Activated T-helper 1 cell treated with anti-CD3 and anti-CD28 coated beads, Interleukin-2, amount 50 U/mL, for 16 hours (primary cell): ENCODE measurements at places on chromosomes 7 and 10.

GRCh38 chr10:10320956-10321355 lies 696.7 kb upstream of the CELF2 start:
- DNase-seq: no peak

DNA sequence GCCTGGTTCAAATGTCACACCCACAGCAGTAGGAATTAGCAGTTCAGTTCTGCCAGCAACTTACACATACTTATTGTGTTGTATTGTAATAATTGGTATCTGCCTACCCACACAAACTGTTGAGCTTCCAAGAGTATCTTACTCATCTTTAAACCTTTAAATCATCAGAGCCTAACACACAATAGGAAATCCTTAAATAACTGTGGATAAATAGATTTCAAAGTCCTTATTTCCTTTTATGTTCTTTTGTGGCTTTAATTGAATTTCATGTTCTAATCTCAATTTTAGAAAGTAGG lies 3.9 kb downstream of the CASD1 start:
- no peak for DNase-seq

DNA sequence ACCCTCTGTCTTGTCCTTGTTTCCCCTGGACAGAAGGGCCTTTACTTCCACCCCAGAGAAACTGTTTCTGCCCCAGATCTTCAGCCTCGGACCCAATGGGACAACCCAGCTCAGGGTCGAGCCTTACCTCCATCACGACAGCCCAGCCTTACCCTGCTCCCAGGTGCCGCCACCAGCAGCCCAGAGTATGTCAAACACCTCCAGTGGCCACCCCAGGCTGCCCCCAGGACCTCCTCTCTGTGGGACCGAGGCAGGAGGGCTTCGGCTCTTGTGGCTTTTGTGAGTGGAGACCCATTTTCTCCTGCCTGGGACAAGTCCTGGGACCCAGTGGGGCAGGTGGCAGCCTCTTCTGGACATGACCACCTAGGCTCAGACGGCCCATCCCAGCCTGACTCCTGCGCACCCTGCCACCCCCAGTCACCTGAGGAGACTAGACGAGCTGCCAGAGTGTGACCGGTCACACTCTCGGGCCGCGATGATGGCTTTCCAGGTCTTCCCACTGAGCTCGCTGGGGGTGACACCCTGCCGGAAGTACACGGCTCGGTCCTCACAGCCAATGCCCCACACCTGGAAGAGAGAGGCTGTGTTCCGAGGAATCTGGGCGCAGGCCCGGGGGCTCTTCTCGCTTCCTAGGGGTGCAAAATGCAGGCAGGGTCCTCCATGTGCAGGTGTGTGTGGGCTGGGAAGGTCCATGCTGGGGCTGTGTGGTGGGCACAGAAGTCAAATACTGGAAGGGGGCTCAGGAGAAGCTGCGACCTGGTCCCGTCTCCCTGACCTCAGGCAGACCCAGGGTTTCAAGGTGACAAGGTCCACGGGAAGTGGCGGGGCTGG lies 15.5 kb downstream of the TECPR1 start:
- no peak for DNase-seq

- no peak for DNase-seq
Measured at GRCh38 chr7:66419210-66419609, 209.5 kb upstream of the KCTD7 start.

- DNase-seq: no peak
Measured at GRCh38 chr10:103197903-103198302, 4.8 kb upstream of the NT5C2 start.

- no peak for DNase-seq
Measured at GRCh38 chr7:46850563-46851330, 731.2 kb downstream of the TNS3 start.

DNA sequence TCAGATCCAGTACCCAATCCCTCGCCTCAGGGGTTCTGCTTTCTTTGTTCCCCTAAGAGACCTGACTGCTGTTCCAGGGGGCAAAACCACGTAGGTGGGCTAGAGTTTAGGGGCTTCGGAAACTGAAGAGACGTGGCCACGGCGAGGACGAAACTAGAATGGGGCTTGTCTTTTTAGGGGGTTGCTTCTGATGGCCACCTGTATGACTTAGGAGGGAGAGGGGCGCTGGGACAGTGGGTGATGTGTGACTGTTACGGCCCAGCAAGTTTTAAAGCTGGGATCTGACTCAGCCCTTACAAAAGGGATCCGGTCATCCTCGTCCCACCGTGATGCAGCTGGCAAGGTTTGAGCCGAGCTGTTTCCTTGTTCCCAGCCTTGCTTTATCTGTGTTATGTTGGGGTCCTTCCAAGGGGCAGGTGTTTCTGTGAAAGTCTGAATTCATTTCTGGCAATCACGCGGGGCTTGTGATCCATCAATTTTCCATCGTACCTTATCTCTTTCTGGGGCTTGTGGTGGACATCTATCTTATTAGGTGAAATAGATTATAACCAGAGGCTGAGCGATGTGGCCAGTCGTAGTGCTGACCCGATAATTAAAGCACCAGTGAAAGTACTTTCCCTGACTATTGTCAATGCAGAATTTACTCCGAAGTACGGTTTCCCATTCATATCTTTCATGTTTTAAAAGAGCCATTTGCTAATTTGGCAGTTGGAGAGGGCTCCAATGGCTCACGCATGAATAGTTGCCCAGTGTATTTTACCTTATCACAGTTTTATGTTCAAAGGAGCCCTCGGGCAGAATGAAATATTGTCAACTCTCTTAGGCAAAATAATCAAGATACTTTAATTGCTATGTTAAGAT lies 830 bp downstream of the MET start:
- no peak for DNase-seq

GRCh38 chr7:26307226-26307625 lies 15.6 kb downstream of the SNX10 start:
- no peak for DNase-seq

DNA sequence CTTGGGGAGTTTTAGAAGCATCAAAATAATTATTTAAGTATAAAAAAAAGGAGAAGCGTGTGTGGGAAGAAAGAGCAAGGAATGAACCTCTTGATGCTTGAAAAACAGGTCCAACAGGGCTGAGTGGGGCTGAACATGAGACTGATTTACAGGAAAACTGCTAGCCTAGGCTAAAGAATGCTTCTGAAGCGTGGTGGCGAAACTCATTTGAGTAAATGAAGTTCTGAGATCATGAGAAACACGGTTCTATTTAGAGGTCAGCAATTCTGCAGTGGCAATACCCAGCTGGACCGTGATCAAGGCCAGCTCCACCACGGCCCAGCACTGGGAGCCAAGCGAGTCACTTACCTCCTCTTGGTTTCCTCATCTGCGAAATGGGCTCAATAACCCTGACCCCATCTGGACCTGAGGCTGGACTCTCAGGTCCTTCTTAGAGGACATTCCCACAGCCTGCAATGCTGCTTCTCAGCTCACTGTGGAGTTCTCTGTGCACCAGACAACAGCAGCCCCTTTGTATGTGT lies 140.1 kb upstream of the ADAM12 start:
- DNase-seq: no peak

- DNase-seq: no peak
Measured at GRCh38 chr10:103933557-103934121, 15.7 kb upstream of the STN1 start.

- no peak for DNase-seq
Measured at GRCh38 chr10:21519941-21520436, 5.5 kb downstream of the SKIDA1 start.
